Activated CD4-positive, alpha-beta T cell treated with anti-CD3 and anti-CD28 coated beads for 4 hours (primary cell): ENCODE measurements at places on chromosomes 12 and 14.

GRCh38 chr14:94925416-94926173, 155.7 kb upstream of the GSC start:
- no peak for DNase-seq

DNA sequence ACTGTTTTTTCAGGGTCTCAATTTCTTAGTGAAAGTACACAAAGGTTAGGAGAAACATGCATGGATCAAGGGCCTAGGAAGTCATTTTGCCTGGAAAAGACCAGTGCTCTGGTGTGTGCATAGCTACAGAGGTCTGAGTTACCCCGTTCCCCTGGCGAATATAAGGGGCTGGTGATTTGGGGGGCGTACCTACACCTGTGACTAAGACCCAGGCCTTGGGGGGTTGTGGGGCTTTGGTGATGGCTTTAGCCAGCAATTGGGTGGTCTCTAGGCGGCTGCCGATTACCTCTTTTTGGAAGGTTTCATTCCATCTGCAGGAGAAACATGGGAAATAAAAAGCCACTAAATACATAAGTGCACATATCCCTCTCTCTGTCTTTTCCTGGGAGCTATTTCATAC, 1.1 kb downstream of the SDR39U1 start:
- DNase-seq: no peak

- DNase-seq: no peak
Measured at GRCh38 chr14:27410981-27411380, 813.1 kb upstream of the NOVA1 start.

DNA sequence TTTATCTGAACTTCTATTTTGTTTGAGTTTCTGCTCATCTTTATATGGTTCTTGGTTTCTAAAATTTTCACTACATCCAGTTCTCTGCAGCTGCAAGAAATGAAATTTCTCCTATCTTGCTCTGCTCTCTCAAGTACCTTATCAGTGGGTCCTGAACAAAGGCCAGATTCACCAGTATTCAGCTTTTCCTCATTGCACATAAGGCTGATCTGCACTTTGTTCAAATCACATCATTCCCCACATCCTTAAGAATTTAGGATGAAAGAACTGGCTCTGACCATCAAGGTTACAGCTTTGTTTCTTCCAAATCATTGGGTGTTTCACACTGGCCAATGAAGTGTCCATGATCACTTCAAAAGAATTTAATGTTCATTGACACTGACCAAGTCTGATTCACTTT, 211.4 kb downstream of the GRIN2B start:
- no peak for DNase-seq

GRCh38 chr12:10802587-10802986, at the start of gene TAS2R7:
Gene TAS2R7, minus strand, starts transcription at chr12:10802627. Its CDS starts 57 bp downstream, at chr12:10802570.
- DNase-seq: no peak

DNA sequence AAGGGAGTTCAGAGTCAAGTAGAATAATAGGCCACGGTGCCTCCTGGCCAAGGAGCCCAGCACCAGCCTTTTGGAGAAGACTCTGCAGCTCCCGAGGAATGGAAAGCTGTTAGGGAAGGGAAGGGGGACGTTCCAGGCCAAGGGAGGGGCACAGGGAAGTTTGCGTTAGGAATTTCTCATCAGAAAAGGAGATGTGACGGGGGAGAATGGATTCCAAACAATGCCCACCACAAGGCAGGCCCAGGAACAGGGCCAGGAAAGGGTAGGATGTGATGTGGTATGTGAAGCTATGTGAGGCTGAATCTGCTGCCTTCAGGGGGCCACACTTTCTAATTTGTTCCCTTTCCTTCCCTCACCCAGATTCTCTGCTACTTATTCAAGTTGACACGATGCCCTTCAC, 46.0 kb downstream of the DGLUCY start:
- no peak for DNase-seq

GRCh38 chr14:97490521-97491070, 693.4 kb downstream of the VRK1 start:
- DNase-seq: no peak

- no peak for DNase-seq
Measured at GRCh38 chr14:23916446-23916845, 37.1 kb upstream of the DHRS4 start.

GRCh38 chr14:60014402-60014801, 77.3 kb upstream of the PCNX4 start:
- DNase-seq: no peak

GRCh38 chr14:29301571-29301970, 535.0 kb downstream of the FOXG1 start:
- DNase-seq: no peak

GRCh38 chr14:99885649-99885958, 92.4 kb downstream of the EML1 start:
- DNase-seq: no peak

- DNase-seq: no peak
Measured at GRCh38 chr14:64061706-64062105, 208.9 kb downstream of the SYNE2 start.

DNA sequence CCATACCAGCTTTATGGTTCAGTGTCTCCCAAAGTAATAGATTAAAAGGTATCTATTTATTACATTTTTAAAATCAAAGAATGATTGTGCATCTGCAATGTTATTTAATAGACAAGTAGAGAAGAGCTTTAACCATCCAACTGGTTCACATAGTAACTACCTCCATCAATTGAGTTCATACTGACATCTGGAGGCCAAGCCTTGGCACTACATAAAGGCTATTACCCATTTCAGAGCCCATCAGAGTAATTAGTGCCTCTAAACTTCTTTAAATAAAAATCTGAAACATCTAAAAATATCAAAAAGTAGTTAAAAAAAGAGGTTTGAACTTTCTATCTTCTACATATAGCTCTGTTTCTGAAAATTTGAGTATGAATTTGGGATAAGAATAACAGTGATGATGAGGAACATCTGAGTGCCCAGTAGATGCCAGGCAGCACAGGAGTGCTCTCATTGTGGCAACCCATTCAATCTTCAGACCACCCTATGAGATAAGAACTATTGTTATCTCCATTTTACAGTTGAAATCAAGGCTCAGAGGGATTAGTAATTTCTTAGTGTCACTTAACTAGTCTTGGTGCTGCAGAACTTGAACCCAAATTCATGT, 132.9 kb upstream of the DAAM1 start:
- DNase-seq: peak; percentile 4

GRCh38 chr14:91998667-91999570, 40.9 kb downstream of the TRIP11 start:
- no peak for DNase-seq

DNA sequence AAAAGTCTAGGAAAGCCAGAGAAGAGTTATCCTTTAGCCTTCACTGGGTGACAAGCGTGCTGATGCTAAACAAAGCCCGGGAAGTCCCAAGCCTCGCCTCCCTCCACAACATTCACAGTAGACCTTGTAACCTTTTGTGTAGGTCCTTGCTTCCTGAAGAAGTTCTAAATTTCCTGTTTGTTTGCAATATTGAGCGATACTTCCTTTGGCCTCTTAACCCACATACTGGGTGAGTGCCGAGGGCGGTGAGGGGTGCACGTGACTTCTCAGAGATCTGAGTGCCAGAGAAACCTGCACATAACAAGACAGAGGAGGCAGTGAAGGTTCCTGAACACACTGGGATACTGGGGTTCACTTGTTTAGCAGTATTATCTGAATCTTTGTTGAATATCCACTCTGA, 134.3 kb downstream of the PLXNC1 start:
- peak; percentile 42 for DNase-seq

DNA sequence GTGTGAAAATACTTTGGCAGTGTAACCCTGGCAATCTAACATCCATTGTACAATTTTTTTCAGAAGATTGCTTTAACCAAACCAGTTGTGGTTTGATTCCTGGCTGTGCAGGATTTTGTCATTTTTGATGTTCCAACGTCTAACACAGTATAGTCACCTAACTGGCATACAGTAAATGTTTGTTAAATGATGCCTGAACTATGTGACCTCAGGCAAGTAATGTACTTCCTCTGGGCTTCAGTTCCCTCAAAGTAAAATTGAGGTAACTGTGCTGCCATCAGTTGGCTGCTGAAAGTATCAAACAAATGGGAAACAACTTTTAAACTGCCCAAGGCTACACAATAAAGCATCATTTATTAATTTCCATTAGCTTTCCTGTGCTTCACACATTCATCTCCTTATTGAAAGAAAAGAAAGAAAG, 4.3 kb downstream of the TM7SF3 start:
- no peak for DNase-seq

DNA sequence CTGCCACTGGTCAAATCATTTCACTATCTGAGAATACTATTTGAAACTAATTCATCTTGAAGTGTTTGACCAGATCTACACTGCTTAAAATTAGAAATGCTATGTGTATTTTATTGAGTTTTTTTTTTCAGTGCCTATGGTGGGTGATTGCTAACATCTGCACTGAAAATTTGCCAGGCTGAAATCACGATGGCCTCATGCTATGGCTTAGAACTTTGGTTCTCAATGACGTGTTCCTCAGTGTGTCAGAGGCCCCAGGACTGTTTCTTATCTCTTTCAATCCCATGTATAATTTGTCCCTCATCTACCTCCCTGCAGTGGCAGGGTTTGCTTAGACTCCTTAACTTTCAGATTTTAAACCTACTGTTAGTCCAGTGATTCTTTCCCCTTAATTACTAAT, 36.2 kb upstream of the NKX2-8 start:
- DNase-seq: no peak

GRCh38 chr14:103301512-103302354, 32.3 kb upstream of the EIF5 start:
- DNase-seq: no peak

DNA sequence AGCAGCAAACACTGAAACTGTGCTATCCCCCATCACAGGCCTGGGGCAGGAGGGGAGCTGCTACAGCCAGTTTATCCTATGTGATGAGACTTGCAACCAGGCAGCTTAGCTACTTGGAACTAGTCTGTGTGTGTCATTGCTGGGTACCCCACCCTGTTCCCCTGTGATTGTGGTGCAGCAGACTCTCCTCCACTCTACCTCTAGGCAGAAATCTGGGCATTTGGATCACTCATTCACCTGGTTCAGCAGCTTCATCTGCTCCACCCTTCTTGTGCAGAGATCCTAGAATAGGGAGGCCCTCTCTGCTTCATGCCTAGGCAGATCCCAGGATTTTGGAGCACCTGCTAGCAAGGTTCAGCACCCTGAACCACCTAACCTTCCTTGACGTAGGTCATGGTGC, 8.8 kb downstream of the TAS2R13 start:
- no peak for DNase-seq

DNA sequence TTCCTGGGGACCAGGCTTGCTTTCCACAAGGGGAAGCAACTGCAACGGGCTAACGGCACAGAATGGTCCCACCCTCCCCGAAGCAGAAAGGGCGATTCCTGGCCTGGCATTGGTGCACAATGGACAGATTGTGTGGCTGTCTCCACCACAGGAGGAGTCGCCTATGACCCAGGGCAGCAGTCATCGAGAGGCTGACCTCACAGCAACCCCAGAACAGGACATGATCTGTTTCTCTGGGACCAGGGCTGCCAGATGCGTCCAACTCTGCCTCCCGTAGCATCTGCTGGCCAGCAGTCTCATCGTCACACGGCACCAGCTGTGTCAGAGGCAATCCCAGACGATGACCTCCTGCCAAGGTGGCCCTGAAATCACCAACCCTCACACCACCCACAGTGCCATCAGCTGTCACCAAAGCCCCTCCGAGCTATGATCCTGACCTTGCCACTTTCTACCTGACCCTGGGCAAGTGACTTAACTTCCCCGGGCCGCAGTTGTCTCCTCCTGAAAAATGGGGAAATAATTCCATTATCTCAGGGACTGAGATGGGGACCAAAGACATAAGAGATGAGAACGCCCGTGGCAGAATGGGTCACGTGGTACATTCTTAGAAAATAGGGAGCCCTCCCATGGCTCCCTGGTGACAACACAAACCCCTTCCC, 86.7 kb downstream of the CHGA start:
- DNase-seq: no peak

GRCh38 chr12:103897316-103897715, 32.9 kb upstream of the HSP90B1 start:
- DNase-seq: no peak

DNA sequence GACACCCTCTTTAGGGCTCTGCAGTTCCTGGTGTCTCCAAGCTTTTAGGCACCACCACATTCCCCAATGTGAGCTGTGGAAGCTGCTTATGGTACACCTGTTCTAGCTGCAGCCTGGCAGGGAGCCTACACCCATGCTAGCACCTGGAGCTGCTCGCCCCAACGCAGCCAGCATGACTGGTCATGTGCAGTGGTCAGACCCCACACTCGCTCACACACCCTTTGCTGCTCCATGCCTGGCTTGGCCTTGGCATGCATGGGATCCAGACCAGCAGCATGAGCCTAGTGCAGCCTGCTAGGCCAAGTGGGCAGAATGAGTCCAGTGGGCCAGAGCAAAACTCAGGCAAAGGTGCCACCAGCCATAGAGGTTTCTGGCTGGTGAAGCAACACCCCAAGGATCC, 86.4 kb upstream of the OSBPL8 start:
- no peak for DNase-seq

DNA sequence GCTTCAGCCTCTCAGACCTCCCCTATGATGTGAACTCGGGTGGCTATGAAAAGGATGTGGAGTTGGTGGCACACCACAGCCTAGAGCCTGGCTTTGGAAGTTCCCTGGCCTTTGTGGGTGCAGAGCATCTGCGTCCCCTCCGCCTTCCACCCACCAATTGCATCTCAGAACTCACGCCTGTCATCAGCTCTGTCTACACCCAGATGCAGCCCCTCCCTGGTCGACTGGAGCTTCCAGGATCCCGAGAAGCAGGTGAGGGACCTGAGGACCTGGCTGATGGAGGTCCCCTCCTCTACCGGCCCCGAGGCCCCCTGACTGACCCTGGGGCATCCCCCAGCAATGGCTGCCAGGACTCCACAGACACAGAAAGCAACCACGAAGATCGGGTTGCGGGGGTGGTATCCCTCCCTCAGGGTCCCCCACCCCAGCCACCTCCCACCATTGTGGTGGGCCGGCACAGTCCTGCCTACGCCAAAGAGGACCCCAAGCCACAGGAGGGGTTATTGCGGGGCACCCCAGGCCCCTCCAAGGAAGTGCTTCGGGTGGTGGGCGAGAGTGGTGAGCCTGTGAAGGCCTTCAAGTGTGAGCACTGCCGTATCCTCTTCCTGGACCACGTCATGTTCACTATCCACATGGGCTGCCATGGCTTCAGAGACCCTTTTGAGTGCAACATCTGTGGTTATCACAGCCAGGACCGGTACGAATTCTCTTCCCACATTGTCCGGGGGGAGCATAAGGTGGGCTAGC, 7.0 kb upstream of the RPS26 start:
- no peak for DNase-seq

GRCh38 chr12:25189656-25190055, 5.3 kb downstream of the DNAI7 start:
- DNase-seq: no peak

DNA sequence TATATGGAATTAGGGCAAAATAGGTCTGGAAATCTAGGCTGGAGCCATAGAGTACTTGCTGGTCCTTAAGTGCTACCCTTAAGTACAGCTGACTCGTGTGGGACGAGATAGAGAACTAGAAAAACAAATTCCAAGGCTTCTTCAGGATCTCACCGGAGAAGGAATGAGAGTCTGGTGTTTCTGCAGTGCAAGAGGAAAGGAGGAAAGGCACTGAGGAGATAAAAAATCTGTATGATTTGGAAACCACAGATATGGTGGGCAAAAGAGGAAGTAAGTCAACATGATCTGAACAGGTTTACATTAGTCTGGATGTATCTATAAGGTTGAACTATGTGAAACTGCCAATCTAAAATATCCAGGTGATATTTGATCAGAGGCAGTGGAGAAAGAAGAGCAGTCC, 134.4 kb upstream of the SOX5 start:
- DNase-seq: no peak

GRCh38 chr12:52644078-52644415, 8.0 kb downstream of the KRT2 start:
- no peak for DNase-seq
